Small intestine (tissue), 16 donors: ENCODE measurements at places on chromosomes 4 and X.

GRCh38 chr4:120921456-120922380 lies 808 bp downstream of the PRDM5 start:
- DNase-seq, result no peak

GRCh38 chrX:71107762-71108360 lies 1.3 kb upstream of the CXorf65 start:
- DNase-seq, result no peak

DNA sequence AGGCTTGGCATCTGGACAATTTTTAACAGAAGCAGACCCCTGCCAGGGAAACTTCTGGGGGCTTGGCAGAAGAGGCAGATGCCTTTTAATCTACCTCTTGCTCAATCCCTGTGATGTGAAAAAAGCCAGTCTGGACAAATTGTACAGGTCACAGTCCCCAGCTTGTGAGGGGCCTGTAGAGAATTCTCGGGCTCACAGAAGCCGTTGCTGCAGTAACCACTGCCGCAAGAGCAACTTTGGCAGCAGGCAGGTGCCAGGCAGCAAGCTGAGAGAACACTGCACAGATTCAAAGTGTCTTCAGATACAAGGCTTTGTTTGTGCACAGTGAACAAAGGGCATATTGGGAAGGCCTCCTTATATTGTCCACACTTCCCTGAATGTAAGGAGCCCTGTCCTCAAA lies 11.7 kb downstream of the GPKOW start:
- no peak for DNase-seq

GRCh38 chr4:24751926-24752539 lies 43.3 kb upstream of the SOD3 start:
- DNase-seq, result no peak

DNA sequence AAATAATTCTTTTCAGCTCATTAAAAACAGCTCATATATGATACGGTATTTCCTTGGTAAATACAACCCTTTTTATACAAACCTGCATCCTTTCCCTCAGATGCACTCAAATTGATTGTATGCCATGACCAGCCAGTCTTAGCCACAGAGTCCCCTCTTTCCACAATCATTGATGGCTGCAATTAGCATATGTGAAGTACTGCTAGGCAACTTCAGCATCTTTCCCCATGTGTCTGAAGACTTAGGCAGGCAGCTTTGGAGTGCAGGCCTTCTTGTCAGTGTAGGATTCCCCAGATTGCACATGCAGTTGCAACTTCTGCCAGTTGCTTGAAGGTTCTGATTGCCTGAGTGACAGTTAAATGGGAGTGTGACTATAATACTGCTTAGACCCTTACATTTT lies 15.6 kb upstream of the MBNL3 start:
- DNase-seq, result no peak

- no peak for DNase-seq
These were observed 413.6 kb upstream of the CXorf51A start for GRCh38 chrX:147228153-147228552.

GRCh38 chr4:184417802-184418511 lies 56.4 kb downstream of the IRF2 start:
- peak; percentile 66 for DNase-seq

- DNase-seq, result no peak
These were observed at the start of gene SOX3 for GRCh38 chrX:140504371-140505324. Gene SOX3, minus strand, starts transcription at chrX:140505069. Its CDS starts 9 bp downstream, at chrX:140505060.

DNA sequence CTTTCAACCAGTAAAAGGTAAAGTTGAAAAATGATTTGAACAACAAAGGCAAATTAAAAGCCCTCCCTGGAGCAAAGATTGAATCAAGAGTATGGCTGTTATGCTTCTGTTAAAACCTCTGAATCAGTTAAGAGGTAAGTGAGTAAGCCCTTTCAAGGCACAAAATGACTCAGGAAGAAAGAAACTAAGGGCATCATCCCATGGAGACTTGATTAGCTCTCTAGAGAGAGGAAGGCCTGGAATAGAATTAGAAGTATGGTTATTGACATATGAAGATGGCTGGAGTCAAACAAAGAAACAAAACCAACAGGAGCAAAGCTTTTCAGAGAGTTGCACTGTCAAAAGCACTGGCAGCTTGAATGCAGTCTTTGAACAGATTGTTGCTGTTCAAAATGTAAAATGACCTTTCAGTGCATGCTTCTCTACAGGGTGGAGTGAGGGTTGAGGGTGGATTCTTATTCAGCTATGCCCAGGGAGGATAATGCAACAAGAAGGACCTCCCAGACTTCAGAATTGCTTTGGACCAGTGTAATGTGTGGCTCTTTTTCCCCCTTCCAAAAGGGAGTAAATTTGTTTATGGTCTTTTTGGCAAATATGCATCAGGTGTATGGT lies 365.5 kb downstream of the GBA3 start:
- no peak for DNase-seq

GRCh38 chr4:153151535-153152455 lies 52.4 kb upstream of the TRIM2 start:
- peak; percentile 96 for DNase-seq

DNA sequence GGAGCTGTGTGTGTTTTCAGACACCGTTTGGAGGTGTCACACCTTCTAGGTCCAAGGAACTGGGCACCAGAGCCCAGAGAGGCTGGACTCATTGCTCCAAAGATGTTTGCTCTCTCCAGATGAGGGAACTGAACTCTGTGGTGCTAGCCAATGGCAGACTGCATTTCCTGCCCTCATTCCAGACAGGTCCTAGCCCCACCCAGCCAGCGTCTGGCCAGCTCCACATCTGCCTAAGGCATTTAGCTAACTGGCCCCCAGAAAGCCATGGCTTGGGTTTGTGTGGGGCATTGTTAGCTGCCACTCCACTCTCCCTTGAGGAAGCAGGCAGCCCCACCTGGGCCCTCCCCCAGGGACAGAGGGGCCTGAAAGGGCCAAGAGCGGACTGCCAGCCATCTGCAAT lies 11.4 kb downstream of the FGD1 start:
- DNase-seq, result no peak

- DNase-seq, result no peak
These were observed 19.7 kb downstream of the DTHD1 start for GRCh38 chr4:36301127-36301526.

DNA sequence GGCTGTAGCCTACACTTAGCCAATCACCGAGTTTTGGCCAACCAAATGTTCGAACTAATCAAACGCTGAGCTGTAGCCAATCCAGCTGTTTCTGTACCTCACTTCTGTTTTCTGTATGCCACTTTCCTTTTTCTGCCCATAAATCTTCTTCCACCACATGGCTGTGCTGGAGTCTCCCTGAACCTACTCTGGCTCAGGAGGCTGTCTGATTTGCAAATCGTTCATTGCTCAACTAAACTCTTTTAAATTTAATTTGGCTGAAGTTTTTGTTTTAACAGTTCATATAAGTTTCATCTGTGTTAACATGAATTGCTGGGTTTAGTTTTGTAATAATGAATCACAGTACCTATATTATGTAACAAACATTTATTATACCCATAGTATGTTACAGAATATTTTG lies 160.7 kb upstream of the PCDH7 start:
- DNase-seq, result no peak

- no peak for DNase-seq
These were observed 19.1 kb upstream of the RAP1GDS1 start for GRCh38 chr4:98242063-98242462.

DNA sequence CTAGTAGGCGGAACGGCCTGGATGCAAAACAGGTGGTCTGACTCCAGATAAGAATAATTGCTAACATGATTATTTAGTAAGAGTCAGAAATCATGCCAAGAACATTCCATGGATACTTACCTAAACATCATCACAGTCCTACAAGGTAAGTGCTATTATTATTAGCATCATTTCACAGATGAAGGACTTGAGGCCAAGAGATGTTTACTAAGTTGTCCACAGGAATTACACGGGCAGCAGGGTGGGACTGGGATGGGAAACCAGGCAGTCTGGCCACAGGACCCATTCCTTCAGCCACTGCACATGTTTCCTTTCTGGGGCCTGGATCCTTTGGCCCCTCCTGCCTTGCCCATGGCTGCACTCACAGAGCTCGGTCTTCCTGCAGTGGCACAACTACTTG lies 48.3 kb downstream of the ANAPC4 start:
- no peak for DNase-seq

DNA sequence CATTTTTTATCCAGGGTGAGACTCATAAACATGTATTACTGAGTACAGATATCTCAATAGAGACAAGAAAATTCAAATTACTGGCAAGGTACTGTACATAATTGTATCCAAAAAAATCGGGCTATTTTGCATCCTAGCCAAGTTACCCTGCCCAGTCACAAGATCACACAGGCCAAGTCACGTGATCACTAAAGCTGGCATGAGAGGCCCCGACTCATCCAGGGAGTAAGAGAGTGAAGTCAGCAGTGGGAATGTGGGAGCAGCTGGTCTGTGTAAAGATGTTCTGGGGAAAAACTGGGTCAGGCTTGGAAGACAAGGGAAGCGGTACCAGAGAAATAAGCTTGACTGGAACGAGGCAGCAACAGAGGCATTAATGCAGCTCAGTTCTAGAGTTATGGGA lies 119.3 kb upstream of the STS start:
- no peak for DNase-seq

- DNase-seq, result no peak
These were observed 608.8 kb upstream of the EPHA5 start for GRCh38 chr4:66279084-66279483.

GRCh38 chrX:138504273-138504672 lies 207.2 kb downstream of the FGF13 start:
- DNase-seq, result no peak

- peak; percentile 6 for DNase-seq
These were observed 130.4 kb upstream of the CPEB2 start for GRCh38 chr4:14871676-14872430.

DNA sequence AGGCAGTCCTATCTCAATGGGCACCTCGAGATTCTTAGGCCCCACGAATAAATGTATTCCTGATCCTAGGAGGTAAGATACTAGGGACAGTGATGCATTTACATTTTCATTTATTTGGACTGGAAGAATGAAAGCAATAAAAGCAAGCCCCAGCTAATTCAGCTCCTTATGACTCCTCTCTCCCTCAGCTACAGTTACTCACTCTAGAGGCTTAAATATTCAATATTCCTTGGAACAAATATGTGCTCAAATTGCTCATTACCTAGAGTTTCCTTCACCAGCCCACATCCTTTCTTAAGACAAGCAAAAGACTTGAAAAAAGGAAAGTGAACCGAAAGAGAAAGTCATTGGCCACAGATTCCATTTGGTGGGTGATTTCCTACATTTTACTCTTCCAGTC lies 13.9 kb downstream of the PAGE2 start:
- DNase-seq, result no peak

DNA sequence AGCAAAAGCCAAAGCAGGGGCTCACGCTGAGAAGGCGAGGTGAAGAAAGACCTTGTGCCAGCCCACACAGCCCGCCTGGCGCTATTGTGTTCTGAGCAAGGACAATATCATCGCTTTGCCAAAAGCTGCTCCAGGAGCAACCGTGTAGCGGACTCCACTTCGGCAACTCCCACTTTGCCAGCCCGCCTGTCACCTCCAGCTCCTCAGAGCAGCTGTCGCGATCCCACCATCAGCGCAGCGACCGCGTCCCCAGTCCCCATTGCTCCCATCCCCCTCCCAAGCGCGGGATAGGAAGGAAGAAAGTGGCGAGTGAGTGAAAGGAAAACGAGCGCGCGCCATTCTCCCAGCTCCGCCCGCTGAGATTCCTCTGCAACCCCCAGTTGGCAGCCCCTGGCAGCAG lies 759 bp downstream of the ZC4H2 start:
- DNase-seq, result peak; percentile 43

DNA sequence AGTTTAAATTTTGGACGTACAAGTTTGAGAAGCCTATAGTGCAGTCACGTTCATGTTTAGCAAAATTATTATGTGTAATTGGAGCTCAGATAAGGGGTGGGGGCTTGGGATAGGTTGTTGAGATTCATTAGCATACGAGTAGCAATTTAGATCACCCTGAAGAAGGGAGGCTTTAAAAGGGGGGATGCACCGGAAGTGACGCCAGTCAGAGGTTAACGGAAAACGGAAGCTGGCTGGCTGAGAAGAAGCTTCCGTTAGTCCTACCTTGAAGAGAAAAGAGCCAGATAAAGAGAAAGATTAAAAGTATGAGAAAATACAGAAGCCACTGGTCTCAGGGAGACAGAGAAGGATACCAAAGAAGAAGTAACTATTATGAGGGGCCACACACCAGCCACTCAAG lies 1.1 kb upstream of the NXT2 start:
- DNase-seq, result no peak

DNA sequence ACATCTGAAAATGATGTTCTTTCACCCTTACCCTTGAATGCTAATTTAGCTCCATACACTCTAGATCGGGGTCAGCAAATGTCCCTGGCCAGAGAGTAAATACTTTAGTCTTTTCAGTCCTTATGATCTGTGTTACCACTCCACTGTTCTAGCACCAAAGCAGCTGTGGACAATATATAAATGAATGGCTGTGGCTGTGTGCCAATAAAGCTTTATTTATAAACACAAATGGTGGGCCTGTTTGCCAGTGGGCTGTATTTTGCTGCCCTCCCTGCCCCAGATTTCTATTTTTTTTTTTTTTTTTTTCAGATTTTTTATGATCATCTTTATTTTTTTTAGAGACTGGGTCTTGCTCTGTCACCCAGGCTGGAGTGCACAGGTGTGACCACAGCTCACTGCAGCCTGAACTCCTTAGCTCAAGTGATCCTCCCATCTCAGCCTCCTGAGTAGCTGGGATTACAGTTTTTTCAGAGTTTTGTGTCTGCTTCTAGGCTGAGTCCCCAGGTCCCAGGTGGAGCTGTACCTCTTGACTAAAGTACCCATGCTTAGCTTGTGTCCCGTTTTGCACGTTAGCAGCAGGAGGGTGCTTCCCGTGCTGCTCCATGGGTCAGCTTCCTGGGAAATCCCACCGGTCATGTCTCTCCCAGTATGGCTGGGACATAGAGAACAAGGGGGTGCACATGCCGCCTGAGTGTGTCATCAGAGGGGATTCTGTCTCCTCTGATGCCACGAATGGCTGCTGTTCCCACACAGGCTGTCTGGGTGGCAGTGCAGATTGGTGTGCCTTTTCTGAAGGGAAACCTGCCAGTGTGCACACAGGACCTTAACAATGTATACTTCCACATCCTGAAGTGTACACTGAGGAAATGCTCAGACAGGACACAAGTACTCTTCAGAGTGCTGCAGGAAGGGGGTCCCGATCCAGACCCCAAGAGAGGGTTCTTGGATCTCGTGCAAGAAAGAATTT lies 16.0 kb upstream of the GRPEL1 start:
- DNase-seq, result peak; percentile 25

- DNase-seq, result no peak
These were observed 21.8 kb upstream of the BBS12 start for GRCh38 chr4:122710434-122711308.

DNA sequence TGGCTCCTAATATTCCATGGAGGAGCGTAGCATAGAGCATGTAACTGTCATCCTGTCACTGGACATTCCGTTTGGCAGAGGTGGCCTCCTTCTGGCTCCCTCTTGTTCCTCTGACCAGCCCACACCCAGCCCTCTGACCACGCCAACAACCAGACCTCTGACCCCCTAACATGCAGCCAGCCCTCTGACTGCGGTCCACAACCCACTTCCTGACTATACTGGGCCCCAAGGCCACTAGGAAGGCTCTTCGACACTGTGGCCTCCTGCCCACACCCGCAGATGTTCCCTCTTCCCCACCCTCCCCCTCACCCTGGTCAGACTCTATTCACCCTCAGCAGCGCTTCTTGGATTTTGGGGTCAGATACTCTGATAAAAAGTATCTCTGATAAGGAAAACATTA lies 141.4 kb downstream of the EVC2 start:
- no peak for DNase-seq
